ENCODE measurements at places on chromosomes 1 and 21.
A peak's percentile ranks its signal among the peaks of the same experiment; 100 is the strongest.

- DNase-seq: no peak
These were observed 65.7 kb upstream of the SYT6 start for GRCh38 chr1:114219172-114219868.

DNA sequence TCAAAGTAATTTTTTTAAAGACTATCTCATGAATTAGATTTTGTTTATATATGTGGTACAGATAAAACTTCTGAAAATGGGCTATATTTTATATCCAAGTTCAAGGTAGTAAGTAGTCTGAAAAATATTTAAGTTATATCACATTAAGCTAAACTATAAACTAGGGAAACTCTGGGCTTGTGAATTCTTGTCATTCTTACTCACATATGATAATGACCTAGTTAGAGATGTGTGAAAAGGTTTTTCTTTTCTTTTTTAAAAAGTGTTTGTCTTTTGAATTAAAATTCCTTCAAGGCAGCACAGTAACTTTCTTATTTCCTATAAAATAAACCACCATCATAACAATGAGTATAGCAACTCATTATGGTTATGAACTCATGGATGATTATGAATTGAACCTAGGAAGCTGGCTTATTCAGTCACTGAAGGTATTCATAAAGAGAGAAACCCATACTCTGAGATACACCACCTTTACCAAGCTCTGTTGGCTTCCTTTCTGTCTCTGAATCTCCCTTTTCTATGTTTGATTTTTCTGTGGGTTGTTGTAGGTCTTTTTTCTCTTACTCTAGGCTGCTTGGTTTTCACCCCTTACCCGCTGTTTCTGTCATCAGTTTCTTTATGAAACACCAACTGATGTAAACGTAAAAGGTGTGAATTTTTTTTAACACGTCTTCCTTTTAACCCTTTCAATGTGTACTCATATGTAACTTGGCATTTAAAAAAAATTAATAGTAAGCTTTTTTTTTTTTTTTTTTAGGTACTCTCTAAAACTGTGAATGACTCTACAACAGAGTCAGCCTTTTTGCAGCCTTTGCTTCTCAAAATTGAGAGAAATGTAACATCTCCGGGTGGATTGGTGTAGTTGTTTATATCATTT lies 25.2 kb downstream of the IL12RB2 start:
- peak; percentile 57 for DNase-seq

DNA sequence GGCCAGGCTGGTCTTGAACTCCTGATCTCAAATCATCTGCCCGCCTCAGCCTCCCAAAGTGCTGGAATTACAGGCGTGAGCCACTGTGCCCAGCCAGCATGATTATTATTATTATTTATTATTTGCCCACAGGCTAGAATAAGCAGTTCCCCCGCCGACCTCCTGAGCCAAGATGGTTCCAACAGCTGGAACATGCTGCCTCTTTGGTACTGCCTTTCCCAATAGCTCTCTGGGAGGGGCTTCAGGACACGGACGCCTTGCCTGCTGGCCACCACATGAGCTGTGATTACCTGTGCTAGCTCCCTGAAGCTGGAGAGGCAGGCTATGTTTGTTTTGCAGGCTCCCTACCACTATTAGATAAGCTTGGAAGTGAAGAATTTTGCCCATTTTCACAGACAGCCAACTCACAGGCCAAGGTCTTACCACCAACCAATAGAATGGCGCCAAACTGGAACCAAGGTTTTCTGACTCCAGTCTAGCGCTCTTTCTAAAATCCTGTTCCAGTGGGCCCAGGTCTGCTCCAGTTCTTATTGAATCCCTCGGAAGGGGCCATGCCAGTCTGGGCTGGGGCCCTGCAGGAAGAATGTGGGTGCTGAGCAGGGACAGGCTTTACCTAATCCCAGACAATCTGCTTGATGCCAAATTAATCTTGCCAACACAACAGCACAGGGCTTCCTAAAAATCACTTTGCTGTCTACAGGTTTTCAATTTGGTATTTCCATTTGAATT lies 2.1 kb upstream of the GPR61 start:
- no peak for DNase-seq

DNA sequence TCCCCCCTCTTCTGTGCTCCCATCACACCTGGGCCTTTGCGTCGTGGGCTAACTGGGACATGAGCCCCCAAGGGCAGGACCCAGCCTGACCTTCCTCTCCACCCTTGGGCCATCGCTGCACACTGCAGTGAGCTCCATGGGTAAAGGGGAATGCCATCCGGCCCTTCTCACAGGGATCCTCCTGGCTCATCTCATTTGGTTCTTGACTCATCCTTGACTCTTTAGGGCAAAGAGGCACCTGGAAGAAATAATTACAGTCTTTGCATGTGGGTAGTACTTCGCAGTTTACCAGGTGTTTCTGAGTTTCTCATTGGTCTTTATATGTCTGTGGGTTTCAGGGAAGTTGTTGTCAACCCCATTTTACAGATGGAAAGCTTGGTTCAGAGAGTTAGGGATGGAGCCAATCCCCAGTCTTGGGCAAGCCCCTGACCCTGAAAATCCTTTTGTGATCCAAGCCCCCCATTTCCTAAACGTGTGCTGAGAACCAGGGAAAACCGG lies 59.3 kb upstream of the ID3 start:
- DNase-seq: no peak

DNA sequence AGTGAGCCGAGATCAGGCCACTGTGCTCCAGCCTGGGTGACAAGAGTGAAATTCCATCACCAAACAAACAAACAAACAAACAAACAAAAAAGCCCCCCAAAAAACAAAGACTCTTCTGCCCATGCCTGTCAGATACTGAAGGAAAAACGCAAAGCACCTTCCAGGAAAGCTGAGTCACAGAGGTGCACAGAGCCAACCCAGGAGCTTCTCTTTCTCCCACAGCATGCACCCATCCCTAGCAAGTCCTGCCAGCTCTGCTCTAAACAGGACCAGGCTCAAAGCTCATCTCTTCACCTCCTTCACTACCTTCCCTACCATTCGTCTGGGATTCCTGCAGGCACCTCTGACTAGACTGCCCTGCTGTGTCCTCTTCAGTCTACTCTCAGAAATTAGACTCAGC lies 46.5 kb downstream of the ETS2 start:
- no peak for DNase-seq

DNA sequence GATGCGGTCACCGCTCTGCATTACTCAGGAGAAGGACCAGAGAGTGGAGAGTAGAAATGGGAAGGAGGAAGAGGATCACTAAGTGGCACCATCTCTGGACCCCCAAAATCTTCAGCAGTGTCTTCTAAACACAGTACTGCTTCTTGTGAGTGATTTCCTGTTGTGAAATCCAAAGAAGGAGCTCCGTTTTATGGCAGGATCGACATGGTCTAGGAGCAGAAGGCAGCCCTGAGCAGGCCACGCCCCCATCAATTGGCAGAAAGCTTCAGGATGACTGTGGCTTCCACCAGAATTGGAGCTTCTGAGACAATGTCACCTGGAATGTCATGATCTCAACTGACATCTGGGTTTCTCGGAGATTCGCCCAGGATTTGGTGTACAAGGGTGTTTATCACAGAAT lies 171.5 kb downstream of the ADSS2 start:
- no peak for DNase-seq

DNA sequence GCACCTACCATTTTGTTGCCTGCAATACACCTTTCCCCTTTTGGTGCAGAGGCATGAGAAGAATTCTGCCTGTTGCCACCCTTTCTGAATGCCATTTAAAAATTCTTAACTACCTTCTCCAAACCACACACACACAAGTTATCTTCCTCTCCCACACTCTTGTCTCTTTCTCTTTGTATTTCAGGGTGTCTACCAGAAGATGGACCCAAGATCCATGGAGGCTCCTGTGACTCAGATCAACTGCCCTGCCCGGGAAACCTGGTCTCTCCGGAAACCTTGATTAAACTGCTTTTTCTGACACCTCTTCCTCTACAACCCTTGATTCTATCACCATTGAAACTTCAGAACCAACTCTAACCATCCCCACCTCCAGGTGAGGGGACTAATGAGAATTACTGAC lies 2.4 kb upstream of the TARS2 start:
- DNase-seq: no peak

GRCh38 chr1:194930132-194930531 lies 1678.1 kb downstream of the KCNT2 start:
- DNase-seq: no peak

- DNase-seq: no peak
These were observed 48.6 kb upstream of the PTGFRN start for GRCh38 chr1:116861137-116861536.

DNA sequence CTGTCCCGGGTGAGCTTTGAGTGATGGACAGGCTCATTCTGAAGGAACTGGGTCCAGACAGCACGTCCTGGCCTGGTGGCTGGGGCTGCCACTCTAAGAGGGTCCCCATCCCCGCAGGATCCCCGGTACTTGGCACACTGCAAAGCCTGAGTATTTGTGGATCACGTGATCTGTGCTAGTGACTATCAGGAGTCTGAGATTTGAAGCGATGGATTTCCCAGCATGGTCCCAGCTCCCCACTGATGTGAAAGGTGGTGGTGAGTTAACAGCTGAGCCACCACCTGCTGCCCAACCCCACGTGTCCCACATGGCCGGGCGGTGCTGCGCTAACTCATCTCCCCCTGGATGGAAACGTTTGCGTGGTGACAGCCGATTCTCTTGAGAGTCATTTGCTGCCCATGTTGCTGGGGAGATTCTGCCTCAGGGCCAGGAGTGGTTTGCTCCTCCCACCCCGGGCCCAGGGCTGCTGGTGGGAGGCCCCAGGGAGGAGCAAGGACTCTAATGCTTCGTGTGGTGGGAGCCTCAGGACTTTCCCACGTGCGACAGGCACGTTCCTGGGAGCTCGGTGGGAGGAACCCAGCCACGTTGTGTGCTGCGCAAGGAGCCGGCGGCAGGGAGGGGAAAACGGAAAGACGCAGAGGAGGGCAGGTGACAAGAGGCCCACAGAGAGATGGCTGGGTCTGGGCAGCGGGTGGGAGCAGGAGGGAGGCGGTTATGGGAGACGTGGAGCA lies 15.1 kb downstream of the FAAP20 start:
- DNase-seq: no peak

DNA sequence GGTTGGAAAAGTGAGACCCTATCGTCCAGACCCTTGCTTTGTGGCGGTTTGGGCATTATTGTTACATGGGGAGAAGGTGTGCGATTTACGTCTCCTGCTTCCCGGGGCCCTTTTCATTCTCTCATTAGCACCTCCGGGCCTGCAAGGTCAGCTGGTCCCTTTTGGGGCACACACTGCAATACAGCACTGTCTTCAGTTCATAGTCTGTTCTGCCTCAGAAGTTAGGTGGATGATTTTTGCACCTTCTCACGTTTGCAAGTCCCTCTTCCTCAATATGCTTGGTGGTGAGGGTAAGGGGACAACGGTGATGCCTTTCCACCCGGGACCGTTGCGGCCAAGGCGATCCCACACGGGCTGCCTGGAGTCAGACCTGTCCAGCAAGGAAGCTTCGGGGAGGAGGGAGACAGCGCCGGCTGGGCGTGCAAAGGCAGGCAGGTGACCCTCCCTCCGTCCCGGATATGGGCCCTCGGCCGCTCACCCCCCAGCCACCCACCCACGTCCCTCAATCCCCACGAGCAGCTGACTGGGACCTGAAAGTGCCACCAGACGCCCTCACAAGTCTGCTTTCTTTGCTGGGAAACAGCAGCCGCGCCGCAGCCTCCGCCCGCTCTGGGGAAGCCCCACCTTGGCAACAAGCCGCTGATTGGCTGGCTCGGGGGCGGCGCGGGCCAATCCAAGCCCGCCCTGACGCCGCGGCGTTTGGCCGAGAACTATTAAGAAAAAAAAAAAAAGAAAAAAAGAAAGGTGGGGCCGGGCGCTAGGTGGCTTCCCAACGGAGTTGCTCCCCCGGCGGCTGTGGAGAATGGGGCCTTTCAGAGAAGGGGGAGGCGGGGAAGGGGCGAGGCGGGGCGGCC lies 21.7 kb downstream of the BTG2 start:
- peak; percentile 95 for DNase-seq

GRCh38 chr1:205017766-205018165 lies 25.2 kb upstream of the CNTN2 start:
- no peak for DNase-seq

- no peak for DNase-seq
These were observed 38.0 kb downstream of the PLXNA2 start for GRCh38 chr1:208206092-208206698.

GRCh38 chr1:19840228-19840627 lies 25.1 kb upstream of the RNF186 start:
- DNase-seq: no peak

GRCh38 chr21:44696572-44696971 lies 400 bp upstream of the KRTAP10-12 start:
- DNase-seq: no peak

DNA sequence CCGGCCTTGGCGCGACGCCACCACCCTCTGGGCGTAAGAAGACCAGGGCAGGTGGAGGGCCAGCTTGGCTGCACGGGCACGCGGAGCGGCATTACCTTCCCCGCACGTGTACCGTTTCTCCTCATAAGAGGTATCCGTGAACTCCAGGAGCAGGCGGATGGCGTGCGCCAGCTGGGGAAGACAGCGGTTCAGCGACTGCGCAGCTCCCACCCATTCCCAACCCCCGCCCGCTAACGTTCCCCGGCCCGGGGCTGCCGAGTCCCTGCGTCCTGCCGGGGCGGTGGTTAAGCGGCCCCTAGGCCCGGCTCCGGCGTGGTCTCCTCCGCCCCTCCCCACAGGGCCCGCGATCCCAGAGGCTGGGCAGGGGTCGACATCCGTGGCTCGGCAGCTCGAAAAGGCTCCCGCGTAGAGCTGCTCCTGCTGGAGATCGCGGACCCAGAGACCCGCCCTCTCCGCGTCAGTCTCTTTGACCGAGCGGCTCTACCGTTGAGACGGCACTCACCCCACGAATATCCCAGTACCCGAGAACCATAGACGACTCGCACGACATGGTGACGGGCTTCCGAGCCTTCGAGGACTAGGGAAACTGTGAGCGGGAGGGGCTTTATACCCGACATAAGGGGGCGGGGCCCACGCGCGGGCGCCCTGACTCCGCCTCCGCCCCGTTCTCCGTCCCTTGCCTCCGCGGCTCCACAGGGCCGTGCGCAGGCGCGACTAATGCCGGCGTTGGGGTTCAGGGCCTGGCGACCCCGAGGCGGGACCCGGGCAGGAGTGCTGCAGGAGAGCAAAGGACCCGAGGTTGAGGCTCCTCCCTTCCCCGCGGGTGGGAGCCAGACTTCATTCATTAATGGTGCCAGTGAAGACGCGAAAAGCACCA lies 862 bp downstream of the GSTM3 start:
- DNase-seq: peak; percentile 83

GRCh38 chr1:23456226-23456625 lies 27.8 kb downstream of the ASAP3 start:
- no peak for DNase-seq

DNA sequence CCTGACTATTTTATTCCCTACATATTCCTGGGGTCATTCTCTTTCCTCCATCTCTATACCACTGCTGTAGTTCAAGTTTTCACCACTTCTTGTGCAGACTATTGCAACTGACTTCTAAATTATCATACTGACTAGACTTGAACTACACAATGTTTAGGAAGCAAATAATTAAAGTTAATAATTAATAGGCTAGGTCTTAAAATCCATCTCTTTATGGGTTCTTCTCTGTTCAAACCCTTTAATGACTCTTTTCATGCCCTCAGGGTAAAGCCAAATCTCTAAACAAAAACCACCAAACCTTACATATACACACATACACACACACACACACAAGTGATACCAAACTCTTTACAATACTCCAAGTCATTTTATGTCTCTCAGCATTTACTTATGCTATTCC lies 22.3 kb upstream of the MOB3C start:
- DNase-seq: no peak
